ENCODE measurements at places on chromosomes 4 and X.

DNA sequence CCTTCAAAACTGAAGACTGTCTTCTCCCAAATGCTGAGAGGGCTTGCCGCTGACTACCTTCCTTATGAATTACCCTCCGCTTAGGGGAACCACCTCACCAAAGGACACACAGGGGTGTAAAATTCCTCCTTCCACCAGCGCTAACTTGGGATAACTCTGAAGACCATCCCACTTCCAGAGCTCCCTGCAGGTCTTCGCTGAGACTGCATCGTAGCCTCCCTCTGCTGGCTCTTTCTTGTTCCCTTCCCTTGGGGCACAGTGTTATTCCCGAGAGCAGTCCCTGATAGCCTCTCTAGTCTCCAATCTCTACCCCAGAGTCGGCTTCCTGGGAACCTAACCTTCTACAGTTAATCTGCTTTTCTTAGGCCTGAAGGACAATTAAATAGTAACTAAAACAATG lies 725.5 kb upstream of the ATOH1 start:
- DNase-seq = no peak

GRCh38 chrX:1427756-1428155 lies 25.0 kb downstream of the ASMTL start:
- no peak for DNase-seq

DNA sequence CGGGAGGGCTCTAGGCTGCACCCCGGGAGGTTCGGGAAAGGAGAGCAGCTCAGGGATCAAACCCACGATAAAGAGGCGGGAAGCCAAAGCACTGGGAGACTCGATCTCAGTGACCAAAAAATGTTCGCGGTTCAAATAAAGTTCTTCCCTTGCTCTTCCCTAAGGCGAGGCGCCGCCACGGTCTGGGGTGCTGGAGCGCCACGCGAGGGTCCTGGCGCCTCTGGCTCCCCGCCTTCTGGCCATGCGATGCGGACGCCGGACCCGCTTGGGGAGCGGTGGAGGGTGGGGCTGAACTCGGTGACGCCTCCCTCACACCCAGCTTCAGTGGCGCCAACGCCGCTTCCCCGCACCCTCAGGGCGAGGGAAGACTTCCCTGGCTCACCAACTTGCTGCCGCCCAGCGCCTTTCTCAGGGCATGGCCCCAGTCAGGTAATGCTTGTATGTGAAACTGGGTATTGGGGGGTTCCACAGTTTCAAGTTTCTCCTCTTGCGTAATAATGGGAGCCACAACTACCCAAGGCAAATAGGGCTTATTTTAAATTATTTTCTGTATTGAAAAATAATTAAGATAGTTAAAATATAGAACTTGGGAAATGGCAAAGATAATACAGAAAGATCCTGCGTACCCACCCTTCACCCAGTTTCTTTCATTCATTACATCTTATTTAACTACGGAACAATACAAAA lies at the start of gene QRFPR:
QRFPR (minus strand) TSS at position 243 of the 687 bp plus-strand sequence. CDS start 371 bp downstream, outside the sequence.
- no peak for DNase-seq

DNA sequence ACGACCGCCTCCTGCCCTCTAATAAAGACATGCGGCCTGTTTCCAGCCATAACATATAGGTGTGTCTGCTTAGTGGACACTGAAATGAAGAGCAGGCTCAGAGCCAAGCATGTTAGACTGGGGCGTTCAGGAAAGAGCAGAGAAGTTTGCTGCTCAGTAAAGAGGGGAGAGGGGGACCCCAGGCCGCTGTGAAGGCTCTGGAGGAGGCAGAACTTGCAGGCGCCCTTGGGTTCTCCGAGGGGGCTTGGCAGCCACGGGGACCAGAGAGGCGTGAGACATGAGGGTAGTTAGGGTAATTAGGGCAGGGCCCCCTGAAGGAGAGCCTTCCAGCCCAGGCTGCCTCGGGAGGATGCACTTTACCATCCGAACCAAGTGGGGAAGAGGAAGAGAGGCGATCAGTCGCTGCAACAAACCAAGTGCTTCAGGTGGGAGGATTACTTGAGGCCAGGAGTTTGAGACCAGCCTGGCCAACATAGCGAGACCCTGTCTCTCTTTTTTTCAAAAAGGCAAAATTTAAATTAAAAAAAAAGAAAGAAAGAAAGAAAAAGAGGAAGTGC lies 46.6 kb upstream of the CDKN2AIP start:
- no peak for DNase-seq
